Activated T-helper 1 cell treated with anti-CD3 and anti-CD28 coated beads, Interleukin-2, amount 50 U/mL, for 16 hours (primary cell): ENCODE measurements at places on chromosomes 16 and 17.

DNA sequence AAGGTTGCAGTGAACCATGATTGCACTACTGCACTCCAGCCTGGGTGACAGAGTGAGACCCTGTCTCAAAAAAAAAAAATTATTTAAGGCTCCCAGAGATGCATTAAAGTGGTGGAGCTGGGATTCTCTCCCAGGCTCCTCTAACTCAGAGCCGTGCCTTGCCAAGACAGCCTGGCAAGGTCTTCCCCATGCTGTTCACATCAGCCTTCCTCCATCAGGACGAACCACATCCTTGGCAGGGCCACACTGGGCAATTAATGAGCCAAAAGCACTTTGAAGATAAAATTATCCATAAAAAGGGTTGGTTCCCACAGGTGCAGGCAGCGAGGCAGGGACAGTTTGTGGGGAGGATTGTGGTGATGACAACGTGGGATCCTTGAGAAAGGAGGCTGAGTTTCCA is 19.8 kb upstream of the BBS2 start:
- DNase-seq, result no peak

DNA sequence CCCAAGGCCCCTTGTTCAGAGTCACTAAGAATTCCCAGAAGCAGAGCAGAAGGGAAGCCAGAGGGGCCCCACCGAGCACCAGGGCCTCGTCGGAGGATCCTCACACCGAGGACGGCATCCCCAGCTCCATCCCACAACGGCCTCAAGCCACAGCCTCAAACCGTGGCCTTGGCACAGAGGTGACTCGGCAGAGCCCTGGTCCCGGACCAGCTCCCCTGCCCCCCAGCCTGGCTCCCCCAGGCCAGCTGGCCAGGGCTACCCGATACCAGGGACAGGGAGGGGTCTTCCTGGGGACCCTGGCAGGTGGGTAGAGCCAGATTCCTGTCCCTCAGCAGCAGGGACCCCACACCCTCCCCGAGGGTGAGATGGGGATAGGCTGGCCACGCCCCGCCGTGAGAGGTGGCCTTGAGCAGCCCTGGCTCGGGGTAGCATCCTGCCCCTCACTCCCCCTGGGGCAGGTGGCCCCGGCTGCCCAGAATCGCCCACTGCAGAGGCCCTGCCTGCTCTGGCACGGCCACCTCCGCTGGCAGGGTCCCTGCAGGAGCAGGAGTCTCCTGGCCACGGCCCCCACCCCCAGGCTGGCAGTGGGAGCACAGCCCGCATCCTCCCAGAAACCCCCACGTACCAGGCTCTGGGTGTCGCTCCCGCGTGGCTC is 5.6 kb upstream of the PVALEF start:
- no peak for DNase-seq

- peak; percentile 95 for DNase-seq
These were observed at the start of gene SPATA2L for GRCh38 chr16:89701425-89702406. Gene SPATA2L (minus strand): TSS chr16:89701705. CDS start chr16:89701232, 473 bp downstream.

GRCh38 chr16:85316321-85316919 is 204.1 kb upstream of the CIBAR2 start:
- DNase-seq, result no peak

DNA sequence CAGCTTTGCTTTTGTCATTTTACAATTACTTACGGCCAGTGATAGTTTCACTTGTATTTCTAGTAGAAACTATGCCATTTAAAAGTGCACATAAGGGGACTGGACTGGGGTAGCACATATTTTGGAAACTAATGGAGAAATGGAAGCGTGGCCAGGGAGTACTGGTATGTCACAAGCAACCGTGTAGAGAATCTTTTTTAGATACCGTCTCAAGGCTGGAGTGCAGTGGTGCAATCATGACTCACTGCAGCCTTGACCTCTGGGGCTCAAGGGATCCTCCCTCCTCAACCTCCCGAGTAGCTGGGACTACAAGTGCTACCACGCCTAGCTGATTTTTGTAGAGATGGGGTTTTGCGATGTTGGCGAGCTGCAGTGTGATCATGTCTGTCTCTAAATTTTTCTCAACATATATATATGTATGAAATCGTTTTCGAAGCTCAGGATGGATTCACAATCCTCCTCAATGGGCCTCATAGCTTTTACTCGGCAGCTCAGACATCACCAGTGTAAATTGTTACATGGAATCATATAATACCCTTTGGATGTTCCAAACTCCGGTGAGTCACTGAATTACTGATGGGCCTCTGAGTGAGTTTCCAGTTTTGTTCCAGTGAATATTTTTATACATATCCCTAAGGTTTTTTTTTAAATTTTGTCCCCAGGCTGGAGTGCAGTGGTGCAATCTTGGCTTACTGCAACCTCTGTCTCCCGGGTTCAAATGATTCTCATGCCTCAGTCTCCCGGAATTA is 51.7 kb downstream of the ZNF778 start:
- DNase-seq, result no peak

DNA sequence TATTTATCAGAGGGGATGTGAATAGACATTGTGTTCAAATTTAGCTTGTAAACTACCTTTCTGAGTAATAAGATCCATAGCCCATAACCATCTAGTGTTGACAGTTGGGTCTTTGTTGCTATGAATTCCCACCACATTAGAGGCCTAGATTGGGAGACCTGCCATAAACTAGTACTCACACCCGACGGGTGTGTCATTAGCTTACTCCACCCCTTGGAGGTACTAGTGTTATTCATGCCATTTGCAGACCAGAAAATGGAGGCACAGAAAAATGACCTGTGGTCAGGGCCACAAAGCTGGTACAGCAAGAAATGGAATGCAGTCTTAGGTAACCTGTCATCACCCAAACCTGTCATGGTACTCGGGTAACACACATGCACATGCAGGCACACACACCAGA is 41.3 kb upstream of the BCAR1 start:
- DNase-seq, result no peak

DNA sequence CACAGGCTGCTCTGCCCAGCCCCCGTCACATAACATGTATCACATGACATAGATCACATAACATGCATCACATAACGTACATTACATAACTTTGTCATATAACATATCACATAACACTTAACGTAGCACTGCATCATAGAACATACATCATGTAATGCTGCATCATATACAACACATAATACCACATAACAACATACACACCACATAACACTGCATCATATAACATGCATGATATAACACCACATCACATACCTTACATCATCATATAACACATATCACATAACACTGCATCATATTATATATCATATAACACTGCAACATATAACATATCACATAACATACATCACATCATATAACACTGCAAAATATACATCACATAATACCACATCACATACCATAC is 83.8 kb downstream of the AXIN2 start:
- no peak for DNase-seq

DNA sequence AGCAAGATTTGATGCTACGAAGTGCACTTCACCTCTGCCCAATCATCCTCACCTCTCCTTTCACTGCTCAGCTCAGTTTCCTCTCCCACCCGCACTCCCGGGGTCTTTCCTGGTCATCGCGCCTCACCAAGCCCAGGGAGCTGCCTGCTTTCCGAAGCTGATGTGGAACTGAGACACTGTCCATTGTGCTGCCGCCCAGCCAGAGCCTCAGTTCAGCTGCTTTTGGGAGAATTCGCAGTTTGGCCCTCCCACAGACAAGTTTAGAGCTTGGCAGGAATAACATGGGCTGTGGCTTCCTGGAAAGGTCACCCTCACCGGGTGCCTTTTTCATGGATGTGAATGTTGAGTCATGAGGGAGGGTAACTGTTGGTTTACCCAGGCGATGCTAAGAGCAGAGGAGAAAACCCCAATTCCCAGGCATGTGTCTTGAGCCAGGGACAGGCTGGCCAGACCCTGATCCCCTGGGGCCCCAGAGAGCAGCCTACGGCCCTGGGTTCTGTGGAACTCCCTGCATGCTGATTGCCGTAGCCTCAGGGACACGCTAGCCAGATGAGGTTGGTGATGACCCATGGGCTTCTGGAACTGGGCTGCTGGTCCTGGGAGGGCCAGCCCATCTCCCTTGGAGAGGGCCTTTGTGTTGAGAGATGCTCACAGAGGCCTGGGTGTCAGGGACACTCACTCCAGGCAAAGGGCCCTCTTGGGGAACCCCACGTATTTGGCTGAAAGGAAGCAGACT is 1687.5 kb downstream of the TP53TG3F start:
- no peak for DNase-seq

- no peak for DNase-seq
These were observed 27.5 kb downstream of the ZFHX3 start for GRCh38 chr16:73020409-73020884.

GRCh38 chr17:62867303-62867702 is 59.2 kb upstream of the MARCHF10 start:
- no peak for DNase-seq

GRCh38 chr17:50276588-50277356 is 2.5 kb downstream of the TMEM92 start:
- DNase-seq, result no peak

- DNase-seq, result no peak
These were observed 3.9 kb upstream of the SRCAP start for GRCh38 chr16:30694926-30695693.

- DNase-seq, result no peak
These were observed 677 bp downstream of the SULT1A2 start for GRCh38 chr16:28596115-28596630.

GRCh38 chr16:78669994-78670393 is 570.5 kb downstream of the WWOX start:
- no peak for DNase-seq

- DNase-seq, result no peak
These were observed 38.7 kb downstream of the CMIP start for GRCh38 chr16:81483064-81483969.

- DNase-seq, result no peak
These were observed 9.4 kb downstream of the CNGB1 start for GRCh38 chr16:57961538-57961937.

DNA sequence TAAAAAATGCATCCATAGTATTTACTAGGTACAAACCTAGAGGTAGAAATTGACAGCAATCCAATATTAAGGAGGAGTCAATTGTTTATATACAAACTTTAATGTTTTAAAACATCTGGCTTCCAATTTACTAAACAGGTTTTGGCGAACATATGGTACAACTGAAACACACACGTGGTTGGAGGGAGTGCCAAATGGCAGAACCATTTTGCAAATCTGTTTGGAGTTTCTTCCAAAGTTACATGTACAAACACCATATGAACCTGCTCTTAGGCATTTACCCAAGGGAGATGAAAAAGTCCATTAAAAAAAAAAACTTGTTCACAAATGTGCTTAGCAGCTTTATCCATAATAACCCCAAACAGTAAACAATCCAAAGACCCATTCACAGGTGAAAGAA is 159.8 kb upstream of the MYOCD start:
- DNase-seq, result no peak

GRCh38 chr16:84084570-84085270 is 32.0 kb downstream of the MBTPS1 start:
- peak; percentile 52 for DNase-seq

DNA sequence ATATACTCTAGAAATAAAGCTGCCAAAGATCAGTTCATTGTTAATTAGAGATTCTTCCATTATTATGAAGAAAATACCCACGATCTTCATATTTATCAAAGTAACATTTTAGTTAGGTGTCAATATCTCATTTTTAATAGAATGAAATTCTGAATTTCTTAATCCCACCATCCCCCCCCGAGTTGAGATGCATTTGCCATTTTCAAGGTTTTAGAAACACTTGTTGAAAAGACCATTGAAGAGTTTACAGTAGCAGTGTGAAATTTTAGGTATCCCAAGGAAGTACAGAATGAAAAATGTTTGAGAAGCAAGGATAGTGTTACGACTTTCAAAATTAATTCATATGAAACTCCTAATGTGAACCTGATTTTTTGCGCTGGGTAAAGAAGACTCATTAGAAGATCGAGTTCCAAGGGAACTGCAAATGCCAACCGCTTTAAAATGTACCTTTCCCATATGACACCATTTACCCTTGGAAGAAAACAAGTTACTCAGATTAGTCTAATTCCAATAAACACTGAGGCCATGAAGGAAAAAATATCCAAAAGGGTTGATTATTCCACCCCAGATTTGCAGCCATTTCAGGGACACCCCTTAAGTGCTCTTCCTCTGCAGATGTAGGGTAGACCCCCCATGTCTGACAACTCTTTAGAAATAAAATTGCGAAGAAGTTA is 731 bp downstream of the IKZF3 start:
- no peak for DNase-seq

GRCh38 chr17:66970797-66971196 is 6.3 kb downstream of the CACNG4 start:
- DNase-seq, result no peak

- DNase-seq, result no peak
These were observed 32.6 kb upstream of the RPL38 start for GRCh38 chr17:74170924-74171323.

- no peak for DNase-seq
These were observed 15.8 kb upstream of the IGFALS start for GRCh38 chr16:1809281-1809801.

- DNase-seq, result no peak
These were observed 22.6 kb downstream of the TPSD1 start for GRCh38 chr16:1278477-1278876.

DNA sequence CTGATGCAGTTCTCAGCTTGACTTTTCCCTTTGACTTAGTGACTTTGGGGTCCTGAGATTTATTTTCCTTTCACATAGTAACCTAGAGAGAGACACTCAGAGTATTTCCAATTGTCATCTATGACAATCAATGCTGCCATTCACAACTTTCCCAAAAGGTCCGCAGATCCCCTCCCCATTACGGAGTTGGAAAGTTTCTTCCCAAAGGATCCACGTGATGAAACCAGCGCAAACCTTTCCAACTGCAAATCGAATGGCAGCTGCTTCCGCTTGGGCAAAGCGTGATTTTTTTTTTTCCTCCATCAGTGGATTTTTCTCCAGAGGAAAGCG is 538 bp upstream of the FCSK start:
- no peak for DNase-seq

DNA sequence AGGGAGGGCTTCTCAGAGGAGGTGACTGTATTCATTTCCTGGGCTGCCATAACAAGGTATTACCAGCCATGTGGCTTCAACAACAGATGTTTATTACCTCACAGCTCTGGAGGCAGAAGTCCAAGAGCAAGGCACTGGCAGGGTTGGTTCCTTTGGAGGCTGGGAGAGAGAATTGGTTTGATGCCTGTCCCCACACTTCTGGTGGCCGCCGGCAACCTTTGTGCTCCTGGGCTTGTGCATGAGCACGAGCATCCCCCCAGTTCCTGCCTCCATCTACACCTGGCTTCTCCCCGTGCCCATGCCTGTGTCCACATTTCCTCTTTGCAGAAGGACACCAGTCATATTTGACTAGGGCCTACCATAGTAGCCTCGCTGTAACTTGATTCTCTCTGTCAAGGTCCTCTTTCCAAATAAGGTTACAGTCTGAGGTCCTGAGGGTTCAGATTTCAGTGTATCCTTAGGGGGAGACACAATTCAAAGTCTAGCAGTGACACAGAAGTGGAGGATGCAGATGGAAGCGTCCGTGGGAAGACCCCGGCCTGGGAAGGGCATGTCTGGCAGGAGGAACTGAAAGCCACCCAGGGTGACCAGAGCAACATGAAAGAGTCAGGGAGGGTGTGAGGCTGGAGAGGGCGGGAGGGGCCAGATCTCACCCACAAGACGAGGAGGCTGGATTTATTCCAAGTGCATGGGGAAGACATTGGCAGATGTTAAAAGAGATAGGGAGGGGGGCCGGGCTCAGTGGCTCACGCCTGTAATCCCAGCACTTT is 188.2 kb upstream of the HSBP1 start:
- no peak for DNase-seq
